Activated CD8-positive, alpha-beta memory T cell treated with anti-CD3 and anti-CD28 coated beads, Interleukin-2, amount 10 ng/mL, durations not matched to agents 7 days and 5 days (primary cell): ENCODE measurements at places on chromosomes 16 and 17. TPM values are rescaled to one million over a fixed set of nuclear protein-coding genes. Genes with fewer than 3 reads are reported as not detected.

TPPP3 gene
- total RNA-seq: not detected

PYDC1 gene
- not detected for total RNA-seq

TMIGD1 gene
- total RNA-seq: not detected

SOX15 gene
- total RNA-seq: 0.21 TPM

CALB2 gene
- not detected for total RNA-seq

KRTAP9-4 gene
- total RNA-seq: not detected
